ENCODE measurements at places on chromosomes 5 and 9.

DNA sequence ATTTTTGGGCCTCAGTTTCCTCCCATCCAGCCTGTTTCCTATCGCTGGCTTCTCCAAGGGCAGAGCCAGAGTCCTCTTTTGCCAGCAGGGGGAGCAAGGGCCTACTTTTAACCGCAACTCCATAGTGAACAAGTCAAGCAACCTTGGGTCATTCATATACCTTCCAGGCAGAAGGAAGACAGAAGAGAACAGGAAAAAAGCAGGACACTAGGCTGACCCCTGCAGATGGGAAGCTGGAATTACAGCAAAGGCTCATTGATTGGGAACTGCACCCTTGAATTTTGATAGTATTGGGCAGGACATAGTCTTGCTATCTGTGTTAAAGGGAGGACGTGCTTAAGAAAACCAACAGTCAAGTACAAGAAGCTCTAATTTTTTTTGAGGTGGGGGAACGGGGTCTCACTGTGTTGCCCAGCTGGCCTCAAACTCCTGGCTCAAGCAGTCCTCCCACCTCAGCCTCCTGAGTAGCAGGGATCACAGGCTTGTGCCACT lies 30.1 kb downstream of the QRFP start:
- DNase-seq, result peak; percentile 39

- DNase-seq, result no peak
These were observed 60.5 kb downstream of the GABRG2 start for GRCh38 chr5:162128117-162128516.

DNA sequence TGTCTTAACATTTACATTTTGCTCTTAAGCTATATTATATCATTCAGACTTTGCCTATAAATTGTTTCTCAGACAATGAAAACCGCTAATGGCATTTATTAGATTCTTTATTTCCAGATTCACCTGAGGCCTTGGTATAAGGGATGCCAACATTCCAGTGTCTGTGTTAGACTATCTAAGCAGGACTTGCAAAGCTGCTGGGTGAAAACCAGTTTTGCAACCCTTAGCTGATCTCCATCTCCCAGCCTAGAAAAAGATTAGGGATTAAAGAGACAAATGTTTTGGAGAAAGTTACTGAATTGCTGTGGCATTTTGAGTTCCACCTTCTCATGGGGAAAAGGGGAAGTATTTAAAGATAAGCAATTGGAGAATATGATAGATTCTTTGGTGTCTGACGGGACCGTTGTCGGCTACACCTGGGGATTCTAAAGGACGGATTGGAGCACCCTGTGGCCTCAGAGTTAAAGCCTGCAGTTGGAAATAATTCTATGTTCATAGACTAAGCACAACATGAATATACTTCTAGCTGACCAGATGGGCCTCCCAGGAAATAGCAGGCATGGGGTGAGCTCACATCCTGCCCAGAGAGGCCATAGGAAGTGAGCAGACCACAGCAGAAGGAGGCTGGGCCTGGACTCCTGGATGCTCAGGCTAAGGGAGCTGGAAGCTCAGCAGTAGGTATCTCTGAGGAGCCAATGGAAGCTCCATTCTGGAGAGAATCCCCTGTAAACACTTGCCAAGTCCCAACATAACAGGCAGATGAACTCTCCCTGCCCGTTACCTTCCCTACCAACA lies 21.8 kb downstream of the ENTREP1 start:
- no peak for DNase-seq

- no peak for DNase-seq
These were observed 778.1 kb upstream of the WWC1 start for GRCh38 chr5:167513381-167513780.

- DNase-seq, result no peak
These were observed 4.9 kb upstream of the FOXE1 start for GRCh38 chr9:97848215-97848479.

DNA sequence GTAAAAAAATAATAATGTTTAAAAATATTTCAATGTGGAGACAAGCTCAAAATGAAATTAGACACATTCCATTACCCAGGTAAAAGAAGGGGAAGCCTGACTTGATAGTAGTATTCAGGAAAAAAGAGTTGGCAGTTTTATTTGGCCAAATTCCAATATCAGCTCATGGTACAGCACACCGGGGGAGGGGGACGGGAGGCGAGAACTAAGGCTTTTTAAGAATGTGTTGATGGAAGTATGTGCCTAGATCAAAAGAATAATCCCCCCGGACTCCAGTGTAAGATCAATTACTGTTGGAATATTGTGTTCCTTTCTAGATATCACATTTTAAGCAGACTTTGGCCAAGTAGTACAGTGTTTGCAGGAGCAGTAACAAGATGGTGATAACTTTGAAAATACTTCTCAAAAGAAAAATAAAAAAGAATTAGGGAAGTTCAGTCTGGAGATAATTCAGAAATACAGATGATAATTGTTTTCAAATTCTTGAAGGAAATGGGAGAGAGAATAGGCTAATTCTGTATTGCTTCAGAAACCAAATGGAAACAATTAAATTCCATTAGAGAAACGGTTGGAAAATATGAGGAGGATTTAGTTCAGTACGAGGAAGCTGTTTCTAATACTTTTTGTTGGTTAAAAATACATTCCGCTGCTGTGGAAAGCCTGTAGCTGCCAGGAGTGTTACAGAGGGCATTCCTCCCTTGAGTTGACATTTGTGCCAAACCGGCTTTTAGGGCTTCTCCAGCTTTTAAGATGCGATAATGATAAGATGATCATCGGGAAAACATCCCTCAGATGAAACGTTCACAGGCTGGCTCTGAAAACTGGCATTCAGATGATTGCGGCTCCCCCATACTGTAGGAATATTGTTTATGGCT lies 98.1 kb upstream of the ERBIN start:
- no peak for DNase-seq

- no peak for DNase-seq
These were observed 25.9 kb upstream of the TESK1 start for GRCh38 chr9:35579130-35579529.

DNA sequence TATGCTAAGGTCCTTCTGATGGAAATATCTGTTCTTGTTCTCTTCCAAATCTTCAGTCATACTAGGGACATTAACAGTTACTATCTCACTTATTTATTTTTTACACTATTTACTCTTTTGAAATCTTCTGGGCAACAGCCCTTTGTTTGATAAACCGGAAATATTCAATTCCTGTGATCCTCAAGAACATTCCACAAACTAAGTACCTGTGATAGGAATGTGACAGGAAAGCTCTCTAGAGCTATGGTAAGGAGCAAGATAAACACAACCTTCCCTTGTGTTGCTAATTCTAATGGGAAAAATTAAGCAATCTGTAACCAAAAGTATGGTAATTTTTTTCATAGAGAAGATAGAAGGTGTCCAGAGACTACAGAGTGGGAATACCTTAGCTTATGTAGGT lies 22.0 kb upstream of the ANKRD34B start:
- no peak for DNase-seq

- no peak for DNase-seq
These were observed 780.7 kb downstream of the NR2F1-AS1 start for GRCh38 chr5:92800365-92800764.

- no peak for DNase-seq
These were observed 77.0 kb upstream of the SMIM32 start for GRCh38 chr5:136269973-136270372.

DNA sequence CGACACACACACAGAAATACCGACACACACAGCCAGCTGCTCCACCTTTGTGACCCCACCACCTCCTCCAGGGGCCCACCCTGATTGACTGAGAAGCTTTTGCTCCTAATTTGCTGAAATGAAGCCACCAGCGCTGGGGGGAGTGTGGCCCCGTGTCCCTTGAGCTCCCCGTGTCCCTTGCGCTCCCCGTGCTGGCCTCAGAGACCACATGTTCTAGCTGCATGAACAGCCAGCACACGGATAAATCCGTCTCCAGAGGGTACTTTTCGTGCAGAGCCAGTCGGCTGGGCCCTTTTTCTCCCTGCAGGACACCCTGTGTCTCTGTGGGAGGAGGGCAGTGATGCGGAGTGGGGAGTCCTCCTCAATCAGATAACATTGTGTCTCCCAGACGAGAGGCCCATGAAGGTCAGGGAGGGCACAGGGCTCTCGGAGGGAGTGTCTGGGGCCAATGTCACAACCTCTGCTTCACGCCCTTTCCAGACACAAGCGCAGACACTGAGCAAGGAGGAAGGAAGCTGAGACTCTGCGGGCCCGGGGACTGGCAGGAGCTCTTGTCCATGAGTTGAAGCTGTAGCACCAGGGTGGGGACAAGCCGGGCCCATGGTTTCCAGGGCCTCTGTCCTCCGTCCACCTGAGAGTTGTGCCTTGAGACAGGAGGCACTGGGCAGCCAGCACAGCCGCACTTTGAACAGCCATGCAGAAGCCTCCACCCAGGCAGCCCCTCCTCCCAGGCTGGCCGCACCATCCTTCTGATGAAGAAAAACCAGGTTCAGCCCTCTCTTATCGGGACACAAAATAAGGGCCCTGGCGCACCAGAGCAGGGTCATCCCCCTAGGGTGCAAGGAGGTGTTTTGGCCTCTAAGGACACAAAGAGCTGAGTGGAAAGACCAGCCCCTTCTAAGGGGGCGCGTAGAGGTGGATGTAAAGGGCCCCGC lies 36.4 kb upstream of the SLC6A19 start:
- no peak for DNase-seq

- DNase-seq, result no peak
These were observed 3.6 kb downstream of the SLC12A7 start for GRCh38 chr5:1108023-1108864.

- no peak for DNase-seq
These were observed 176.5 kb downstream of the PDE4D start for GRCh38 chr5:59716966-59717500.

- DNase-seq, result no peak
These were observed 16.8 kb downstream of the ALDOB start for GRCh38 chr9:101418518-101419430.

GRCh38 chr5:154146409-154146808 lies 44.1 kb upstream of the GALNT10 start:
- peak; percentile 12 for DNase-seq

DNA sequence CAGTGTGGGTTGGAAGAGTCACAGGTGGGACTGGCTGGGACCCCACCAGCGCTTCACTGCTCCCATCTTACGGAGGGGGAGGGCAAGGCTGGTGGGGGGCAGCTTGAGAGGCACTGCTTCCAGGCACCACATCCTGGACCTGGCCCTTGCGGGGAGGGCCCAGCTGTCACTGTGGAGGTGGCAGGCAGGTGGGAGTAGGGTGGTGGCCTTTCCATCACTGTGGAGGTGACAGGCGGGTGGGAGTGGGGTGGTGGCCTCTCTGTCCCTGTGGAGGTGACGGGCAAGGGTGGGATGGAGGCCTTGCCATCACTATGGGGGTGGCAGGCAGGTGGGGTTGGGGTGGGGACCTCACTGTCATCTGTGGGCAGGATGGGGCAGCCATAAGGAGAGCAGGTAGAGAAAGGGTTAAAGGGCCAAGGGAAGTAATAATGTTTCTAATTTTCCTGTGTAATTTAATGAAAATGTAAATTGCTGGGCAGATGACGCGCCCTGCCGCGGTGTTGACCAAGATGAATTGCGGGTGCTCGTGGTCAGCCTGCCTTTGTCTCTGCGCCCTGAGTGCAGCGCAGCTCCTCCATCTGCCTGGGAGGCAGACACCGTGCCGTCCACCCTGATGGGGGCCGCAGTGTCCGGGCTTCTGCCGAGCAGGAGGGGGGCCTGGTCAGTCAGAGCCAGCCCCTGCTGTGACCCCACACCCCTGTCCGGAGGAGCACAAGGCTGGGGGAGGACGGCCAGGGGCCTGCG lies 20.8 kb downstream of the RXRA start:
- DNase-seq, result no peak

DNA sequence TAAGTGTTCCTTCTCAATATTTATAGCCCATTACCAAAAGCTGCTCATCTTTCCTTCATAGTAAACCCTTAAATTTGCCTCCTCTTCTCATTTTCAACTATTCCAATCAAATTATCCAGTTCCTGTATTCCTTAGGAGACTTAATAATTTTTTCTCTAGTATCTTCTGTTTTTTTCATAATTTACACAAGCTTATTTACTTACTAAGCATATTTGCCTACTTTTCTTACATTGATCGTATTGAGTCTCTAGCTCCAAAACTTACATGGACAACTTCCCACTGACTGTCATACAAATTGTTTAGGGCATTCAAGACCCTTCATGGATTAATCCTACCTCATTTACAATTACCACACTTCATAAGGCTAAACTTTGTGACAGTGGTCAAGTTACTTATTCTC lies 3.6 kb downstream of the CERT1 start:
- no peak for DNase-seq

DNA sequence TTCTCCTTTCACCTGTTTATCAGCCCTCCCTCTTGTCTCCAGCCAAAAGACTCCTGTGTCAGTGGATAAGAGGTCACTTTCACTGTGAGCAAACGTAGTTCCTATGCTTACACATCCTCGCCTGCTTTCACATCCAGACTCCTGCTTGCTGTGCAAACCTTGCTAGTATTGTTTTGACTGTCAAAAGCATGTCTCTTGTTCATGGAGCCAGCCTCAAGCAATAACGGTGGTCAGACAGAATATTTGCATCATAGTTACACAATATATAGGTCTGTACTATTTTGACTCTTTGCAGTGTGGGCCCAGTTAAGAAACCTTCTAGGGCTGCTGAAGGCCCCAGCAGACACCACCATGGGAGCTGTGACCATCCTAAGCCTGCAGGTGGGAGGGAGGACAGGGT lies 420.0 kb downstream of the SEMA5A start:
- DNase-seq, result no peak

- no peak for DNase-seq
These were observed 36.9 kb downstream of the FEM1C start for GRCh38 chr5:115507681-115508080.

DNA sequence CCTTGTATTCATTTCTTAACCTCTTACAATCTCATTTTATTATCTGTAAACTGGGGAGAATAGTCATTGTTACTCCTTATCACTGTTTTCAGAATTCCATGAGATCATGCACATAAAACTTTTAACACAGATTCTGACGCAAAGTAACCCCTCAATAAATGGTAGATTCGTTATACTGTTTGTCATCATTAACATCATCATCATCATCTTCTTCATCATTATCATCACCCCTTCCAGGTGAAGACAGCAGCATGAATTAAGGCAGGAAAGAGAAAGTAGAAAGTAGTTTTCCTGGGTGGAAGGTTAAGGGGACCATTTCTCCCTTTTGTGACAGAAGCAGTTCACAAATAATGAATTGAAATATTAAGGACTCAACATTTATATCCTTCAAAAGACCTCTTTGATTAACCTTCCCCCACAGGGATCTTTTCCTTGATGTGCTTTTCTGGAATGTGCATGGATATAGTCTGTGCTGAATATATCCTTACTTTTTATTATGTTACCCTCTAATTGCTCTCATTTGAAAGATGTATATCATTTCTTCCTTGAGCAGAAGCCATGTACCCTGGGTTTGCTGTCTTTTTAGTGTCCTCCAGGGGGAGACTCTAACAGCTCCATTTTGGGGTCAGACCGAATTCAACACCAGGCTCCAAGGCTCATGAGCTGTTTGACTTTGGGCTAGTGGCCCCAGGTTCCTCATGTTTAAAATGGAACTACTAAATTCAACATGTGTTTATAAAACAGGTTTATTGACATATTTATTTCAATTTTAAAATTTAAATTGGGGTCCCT lies 1029.9 kb upstream of the WWC1 start:
- DNase-seq, result no peak

DNA sequence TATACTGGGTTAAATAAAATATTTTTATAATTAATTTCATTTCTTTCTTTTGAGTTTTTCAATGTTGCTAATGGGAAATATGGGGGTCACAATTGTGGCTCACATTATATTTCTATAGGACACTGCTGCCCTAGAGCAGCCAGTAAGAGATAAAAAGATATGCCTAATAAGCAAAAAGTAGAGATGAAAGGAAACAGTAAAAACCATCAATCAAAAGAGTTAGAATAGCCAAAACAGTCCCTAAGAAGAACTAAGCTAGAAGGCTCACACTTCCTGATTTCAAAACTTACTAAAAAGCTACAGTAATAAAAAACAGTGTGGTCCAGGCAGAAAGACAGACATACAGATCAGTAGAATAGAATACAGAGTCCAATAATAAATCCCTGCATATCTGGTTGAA lies 104.4 kb downstream of the FANCC start:
- no peak for DNase-seq
